ENCODE measurements at places on chromosomes 3 and 15.

DNA sequence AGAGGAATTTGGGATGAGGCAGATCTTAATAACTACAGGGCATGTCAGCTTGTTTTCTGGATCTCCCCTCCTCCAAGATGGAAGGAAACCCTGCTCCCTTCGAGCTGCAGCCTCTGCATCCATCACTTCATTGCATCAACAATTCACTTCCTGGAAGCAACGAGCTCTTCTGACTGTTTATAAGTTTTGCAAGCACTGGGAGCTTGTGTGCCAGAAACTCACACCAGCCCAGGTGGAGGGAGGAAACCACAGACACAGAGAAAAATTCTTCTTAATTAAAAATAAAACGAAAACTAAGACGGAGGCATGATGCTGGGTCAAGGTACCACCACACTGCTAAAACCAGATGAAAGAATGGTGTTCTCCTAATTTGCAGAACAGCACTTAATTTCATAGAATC lies 10.6 kb downstream of the LRIG1 start:
- no peak for DNase-seq

DNA sequence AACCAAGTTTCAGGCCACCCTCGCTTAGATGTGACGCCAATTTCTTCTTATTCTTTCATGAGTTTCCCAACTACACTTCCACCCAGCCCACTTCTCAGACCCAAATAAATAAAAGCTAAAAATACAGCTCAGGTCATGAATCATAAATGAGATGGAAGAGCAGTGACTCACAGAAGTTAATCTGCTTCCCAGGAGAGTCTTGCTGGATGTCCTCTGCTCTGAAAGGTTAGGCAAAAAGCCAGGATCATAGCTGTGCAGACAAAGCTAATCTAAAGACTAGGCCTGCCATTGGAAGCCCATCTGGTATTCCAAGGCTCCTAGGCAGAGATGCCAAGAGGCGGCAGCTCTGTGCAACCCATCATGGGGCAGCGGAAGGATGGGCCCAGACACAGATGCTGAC lies 24.1 kb downstream of the SHC4 start:
- no peak for DNase-seq

DNA sequence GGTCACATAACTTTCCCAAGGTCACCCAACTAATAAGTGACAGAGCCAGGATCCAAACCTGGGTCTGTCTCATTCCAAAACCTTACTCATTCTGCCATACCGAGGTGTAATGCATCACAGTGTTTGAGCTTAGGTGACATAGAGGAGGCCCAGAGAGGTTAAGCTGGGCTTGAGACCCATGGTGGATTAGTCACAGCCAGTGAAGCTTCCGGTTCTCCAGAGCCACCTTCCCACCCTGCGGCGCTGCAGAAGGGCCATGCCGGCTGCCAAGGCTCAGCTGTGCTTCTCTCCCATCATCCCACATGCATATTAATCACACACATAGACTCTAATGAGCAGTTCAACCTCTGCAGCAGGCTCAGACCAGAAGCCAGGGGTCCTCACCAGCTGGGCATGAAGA lies 42.2 kb downstream of the SPSB4 start:
- no peak for DNase-seq

GRCh38 chr3:114967168-114967567 lies 179.9 kb downstream of the ZBTB20 start:
- no peak for DNase-seq

DNA sequence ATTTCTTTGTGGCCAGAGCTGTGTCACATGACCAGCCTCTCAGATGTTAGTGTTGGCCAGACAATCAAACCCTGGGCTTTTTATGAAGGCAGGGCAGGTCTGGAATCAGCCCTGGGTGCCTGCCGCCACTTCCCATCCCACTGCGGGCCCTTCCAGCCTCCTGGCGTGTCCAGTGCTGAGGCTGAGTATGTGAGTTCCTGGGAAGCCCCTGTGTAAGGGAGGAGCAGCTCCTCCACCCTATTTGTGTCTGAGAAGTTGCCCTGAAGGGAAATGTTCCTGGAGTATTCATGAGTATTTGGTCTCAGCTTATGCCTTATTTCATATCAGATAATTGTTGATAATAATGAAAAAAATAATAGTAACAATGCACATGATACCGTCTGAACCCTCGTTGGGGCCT lies 190.1 kb downstream of the NSMCE3 start:
- no peak for DNase-seq

DNA sequence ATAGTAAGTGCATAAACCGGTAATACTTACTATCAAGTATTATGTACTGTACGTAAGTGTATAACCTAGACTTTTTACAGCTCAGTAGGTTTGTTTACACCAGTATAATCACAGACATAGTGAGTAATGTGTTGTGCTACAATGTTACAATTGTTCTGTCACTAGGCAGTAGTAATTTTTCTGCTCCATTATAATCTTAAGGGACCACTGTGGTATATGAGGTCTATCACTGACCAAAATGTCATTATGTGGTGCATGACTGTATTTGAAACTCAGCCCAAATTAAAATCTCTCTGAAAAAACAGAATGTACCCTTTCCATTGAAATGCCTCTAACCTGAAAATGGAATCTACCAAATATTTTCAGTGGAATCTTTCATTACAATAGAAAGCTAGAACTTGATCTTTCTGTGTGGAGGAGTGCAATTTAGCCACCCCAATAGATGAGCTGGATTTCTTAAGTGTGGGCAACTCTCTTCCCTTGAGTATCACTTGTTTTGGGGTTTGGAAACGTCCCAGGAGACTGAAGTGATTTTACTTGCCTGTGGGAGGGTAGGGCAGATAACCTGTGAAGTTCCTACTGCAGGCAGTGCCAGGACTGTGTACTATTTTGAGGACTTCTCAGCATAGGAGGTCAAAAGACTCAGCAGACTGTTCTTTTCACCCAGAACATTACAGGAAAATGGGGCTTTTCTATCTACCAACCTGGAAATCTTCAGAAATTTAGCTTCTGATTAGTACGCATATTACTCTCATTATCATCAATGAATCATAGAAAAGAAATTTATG lies 50.9 kb downstream of the FAM98B start:
- DNase-seq, result no peak

GRCh38 chr15:36951731-36952247 lies 148.6 kb downstream of the MEIS2 start:
- DNase-seq, result no peak

GRCh38 chr15:38438031-38438986 lies 15.6 kb upstream of the FAM98B start:
- no peak for DNase-seq

DNA sequence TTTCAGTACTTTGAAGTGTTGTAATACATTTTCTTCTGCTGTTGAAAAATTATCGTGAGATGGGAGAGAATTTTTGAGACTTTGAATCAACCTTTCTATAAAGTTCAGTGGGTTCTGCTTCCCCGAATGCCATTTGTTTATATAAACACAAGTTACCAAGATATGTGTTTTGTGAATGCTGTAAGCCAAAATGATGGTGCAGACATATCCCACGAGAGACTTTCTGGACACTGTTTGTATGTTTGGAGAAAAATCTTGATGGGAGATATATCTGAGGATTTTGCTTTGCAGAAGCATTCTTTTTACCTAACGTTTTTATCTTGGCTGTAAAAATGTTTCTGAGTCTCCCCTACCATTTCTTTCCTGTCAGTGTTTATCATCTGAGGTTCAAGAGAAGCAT lies 526.6 kb upstream of the ZNF717 start:
- no peak for DNase-seq

GRCh38 chr15:35000511-35000910 lies 12.4 kb upstream of the ZNF770 start:
- no peak for DNase-seq

DNA sequence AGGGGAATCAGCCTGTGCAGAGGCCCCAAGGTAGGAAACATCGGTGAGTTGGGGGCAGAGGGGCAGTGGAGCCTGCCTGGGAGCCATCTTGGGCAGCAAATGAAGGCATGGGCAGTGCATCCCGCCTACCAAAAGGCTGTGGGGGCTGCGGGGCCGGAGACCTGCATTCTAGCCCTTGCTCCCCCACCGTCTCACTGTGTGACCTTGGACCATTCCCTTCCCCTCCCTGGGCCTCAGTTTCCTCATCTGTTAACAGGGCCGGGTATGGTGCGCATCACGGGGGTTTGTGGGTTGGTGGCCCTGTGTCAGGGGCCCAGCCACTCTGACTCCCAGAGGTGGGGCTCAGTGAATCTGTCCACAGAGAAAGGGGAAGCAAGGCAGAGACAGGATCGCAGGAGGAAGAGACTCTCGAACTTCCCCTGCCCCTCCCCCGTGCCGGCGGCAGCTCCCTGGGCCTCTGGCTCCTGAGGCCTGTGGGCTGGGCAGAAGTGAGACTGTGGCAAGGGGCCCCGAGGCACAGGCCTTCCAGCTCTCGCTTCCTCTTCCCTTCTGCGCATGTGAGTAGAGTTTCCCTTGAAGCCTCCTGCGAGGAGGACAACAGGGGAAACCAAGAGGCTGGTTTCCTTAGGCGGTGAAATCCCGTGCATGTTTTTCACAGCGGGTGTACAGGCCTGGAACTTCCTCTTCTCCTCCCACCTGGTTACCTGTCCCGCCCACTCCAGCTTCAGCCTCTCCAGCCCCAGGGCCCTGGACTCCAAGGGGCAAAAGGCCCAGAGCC lies 42.9 kb downstream of the IDH2 start:
- peak; percentile 98 for DNase-seq

GRCh38 chr3:148439254-148439822 lies 258.4 kb upstream of the AGTR1 start:
- DNase-seq, result no peak

DNA sequence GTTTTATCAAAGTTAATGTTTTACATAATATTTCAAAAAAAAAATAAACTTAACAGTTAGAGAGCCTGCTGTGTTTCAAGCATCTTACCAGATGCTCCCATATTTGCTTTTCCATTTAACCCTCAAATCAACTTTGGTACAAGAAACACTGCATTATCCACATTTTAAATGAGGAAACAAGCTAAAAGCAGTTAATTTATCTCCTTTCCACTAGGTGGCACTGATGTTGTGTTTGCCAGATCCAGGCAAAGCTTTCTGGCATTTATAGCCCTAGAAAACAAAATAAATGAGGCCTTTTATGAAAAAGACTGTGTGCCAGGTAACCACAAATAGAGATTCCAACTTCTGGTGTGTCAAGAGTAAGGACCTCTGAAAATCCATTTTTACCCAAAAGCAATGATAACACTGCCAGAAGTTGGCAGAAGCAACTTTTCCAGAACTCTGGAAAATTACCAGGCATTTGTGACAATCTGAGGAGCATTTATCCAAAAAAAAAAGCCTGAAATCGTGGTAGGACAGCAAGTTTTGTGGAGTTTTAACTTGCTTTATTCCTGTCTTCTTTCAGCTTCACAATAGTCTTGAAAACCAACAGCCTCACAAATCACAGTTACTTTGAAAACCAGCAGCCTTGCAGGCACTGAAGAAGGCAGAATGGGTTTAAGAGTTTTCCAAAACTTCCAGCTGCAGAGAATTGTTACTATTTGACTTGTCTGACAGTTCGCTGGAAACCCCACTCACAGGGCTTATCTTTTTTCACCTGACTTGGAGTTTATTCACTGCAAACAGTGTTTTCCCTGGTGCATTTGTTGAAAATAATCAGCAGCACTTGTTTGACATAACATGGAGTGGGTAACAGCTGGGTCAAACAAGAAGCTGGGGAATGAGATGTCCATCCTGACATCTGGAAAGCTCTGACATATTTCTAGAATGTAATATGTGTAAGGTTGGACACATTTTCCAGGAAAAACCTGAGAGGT lies 9.2 kb downstream of the FAM162A start:
- DNase-seq, result peak; percentile 49

- peak; percentile 41 for DNase-seq
Measured at GRCh38 chr15:70023769-70024491, 73.8 kb downstream of the TLE3 start.

- no peak for DNase-seq
Measured at GRCh38 chr3:182438398-182438797, 354.9 kb upstream of the ATP11B start.

GRCh38 chr3:33128706-33129105 lies 14.9 kb downstream of the CRTAP start:
- no peak for DNase-seq

GRCh38 chr3:139870000-139870675 lies 64.8 kb upstream of the CLSTN2 start:
- no peak for DNase-seq

DNA sequence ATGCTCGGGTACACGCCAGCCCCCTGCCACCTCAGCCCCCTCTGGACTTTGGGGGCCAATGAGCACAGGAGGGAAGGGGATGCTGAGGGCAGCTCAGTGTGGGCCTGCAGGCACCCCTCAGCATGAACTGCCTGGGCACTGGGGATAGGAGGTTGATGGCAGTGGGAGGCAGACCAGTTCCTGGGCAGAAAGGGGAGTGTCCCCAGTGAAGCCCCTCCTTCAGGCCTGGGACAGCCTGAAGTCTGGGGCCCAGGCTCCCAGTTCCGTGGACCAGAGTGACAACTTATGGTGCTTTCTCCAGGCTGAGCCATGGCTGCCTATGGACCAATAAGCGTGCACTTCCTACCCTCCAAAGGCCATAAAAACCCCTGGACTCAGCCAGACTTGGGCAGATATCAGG lies 63.3 kb upstream of the IMPG2 start:
- DNase-seq, result no peak

DNA sequence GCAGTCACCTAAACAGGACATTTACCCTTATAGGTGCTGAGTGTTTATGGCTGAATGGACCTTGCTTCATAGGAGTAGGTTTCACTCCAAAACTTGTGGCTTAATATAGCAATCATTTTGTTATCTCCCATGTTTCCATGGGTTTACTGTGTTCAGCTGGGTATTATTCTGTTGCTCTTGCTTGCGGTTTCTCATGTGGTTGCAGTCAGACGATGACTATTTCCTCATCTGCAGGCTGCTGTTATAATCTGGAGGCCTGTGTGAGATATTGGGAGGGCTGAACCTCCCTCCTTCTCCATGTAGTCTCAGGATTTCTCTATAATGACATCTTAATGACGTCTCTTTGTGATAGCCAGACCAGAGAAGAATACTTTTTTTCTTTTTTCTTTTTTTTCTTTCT lies 98.1 kb downstream of the ZPLD1 start:
- DNase-seq, result peak; percentile 67

GRCh38 chr3:31488475-31489017 lies 44.2 kb upstream of the STT3B start:
- no peak for DNase-seq

DNA sequence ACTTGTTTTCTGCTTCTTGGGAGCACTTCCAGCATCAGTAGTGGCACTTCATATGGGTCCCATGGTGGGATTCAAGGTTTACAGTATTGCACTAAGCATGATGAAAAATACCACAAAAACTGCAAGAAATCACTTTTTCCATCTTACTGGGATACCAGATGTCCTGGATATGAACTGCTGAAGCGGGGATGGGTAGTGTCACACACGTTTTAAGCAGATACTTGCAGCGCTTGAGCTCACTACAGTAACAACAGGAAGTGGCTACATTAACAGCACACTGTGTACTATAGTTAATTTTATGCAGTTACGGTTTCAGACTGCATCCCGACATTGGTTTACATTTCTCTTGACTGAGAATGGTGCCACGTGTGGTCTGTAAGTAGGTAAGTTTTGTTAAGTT lies 3.5 kb upstream of the ISG20 start:
- peak; percentile 53 for DNase-seq

GRCh38 chr3:124680521-124680920 lies 49.7 kb upstream of the UMPS start:
- no peak for DNase-seq

GRCh38 chr15:55403531-55403930 lies 4.6 kb downstream of the CCPG1 start:
- peak; percentile 94 for DNase-seq

GRCh38 chr3:108183181-108183580 lies 39.0 kb downstream of the IFT57 start:
- no peak for DNase-seq

- DNase-seq, result no peak
Measured at GRCh38 chr3:24263069-24263668, 231.5 kb downstream of the THRB start.

Data from KBM-7 (cell line).